ENCODE measurements at places on chromosomes 4 and X.
A peak's percentile ranks its signal among the peaks of the same experiment; 100 is the strongest.

DNA sequence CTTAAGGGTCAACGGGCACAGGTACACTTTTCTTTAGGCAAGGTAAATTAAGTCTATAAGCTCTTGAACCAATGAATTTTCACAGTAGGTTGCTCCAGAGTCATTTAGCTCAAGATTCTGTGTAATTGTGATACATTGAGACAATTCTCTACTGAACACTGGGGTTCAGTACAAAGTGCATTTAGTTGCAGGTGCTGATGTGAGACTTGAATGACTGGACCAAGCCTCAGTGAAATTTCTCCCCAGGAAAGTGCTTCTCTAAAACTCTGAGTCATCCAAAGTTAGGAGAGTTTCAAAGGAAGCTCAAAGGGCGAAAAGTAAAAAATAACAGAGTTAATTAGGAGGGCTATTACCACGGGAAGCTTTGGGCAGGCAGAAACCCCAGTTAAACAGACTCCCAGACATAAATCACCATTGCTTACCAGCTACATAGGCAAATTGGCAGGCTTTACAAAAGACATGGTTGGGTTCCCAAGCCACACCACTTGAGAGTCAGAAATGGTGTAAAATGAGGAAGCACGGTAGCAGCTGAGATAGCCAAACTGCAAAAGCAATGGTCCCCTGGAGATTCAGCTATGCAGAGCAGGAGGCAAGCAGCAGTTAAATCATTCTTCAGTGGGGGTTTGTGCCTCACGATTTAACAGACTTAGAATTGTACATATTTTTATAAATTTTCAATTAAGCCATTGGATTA, 202.6 kb downstream of the PCDH19 start:
- peak; percentile 38 for DNase-seq

- no peak for DNase-seq
Measured at GRCh38 chrX:150880808-150881165, 17.7 kb downstream of the CD99L2 start.

GRCh38 chr4:5750052-5750945, 39.3 kb downstream of the EVC start:
- DNase-seq = no peak

- DNase-seq = no peak
Measured at GRCh38 chr4:156638334-156638733, 333.3 kb downstream of the PDGFC start.

DNA sequence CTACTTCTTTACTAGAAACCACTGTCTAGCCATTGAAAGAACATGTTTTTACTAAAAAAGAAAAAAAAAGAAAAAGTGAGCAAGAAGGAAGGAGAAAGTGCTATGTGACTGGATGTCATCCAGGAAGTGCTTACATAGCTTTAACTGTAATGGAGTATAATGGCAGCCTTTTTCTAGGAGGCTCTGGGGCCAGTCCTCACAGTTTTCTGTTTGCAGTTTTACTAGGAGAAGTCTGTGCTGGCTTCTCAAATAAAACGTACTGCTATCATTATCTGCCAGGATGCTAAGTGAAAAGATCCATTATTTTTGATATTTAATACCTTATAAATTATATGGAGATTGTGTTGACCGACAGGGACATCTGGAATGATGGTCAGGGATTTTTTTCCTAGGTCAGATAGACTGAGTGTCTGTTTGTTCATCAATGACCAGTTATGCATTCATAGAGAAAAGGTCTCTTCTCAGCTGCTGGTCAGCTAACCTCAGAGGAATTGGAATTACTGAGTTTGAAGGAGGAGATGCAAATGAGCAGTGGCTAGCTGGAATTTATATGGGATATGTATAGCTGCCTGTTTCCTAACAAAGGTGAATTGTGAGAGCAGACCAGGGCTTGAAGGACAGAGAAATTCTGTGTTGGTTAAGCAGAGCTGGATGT, 21.7 kb downstream of the LPAR4 start:
- DNase-seq = no peak

DNA sequence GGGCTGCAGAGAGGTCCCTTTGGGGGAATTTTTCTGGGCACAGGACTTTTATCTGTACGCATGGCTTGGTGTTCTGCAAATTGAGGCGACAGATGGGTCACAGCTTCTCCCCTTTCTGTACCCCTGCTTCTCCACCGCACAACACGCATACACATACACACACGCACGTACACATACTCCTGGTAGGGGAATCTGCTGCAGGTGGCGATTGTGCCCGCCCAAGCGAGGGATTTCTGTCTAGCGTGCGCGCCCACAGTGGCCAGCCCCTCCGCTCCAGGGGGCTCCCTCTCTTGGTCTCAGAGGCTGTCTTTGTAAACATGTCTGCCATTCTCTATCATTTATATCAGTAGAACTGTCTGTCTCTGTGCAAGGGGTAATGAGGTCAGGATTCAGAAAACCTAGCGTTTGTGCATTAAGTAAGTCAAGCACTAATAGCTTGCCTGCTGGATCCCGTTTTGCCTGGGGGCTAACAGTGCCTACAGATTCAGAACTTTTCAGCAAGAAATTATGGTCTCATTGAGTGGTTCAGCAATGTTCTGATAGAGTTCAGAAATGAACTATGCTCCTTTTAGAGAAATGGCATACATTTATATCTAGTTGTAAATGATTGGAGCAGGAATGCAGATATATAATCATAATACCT, 2.2 kb downstream of the GRID2 start:
- peak; percentile 71 for DNase-seq

DNA sequence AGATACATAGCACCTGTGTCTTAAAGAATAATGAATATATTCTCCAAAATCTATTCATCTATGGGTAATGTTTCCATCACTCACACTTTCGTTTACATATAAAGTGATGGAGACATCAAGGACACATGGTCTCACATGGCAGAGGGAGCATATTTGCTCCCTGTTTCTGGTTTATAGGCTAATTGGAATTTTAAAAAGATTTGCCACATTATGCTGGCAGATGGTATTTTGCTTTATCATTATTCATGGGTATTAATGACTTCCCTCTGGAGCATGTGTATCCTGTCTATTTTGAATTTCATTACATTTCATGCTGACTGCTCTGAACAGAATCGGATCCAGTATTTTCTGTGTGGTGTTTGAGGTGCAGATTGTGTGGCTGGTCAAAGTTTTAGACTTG, 79.0 kb downstream of the PDGFRA start:
- DNase-seq = no peak

DNA sequence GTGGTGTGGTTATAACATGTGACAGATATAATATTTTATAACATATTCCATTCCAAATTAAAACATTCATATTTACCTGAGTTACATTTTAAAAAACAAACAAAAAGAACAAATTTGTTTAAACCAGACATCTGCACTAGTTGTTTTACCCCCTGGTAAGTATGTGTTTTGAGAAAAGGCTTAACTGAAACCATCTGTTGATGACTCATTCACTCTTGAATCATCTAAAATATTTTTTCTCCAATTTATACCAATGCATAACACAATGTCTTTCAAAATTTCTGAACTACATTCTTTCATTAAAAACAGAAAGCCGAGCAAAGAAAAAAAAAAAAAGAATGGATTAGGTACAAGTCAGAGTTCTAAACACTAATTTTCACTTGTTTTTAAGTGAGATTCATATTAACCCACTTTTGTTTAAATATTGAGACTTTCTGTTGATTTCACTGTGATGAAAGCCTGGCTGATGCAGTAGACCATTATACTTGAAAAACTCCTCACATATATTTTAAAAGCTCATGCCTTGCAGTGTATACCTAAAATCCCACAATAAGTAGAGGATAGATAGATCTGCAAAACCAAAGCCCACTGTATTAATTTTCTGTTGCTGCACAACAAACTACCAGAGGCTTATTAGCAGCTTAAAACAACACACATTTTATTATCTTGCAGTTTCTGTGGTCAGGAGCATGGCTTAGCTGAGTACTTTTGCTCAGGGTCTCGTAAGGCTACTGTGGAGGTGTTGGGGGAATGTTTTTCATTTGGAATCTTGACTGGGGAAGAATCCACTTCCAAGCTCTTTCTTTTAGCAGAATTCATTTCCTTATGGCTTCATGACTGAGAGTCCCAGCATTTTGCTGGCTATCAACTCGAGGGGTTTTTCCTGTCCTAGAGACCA, 221.5 kb downstream of the PCDH18 start:
- no peak for DNase-seq

DNA sequence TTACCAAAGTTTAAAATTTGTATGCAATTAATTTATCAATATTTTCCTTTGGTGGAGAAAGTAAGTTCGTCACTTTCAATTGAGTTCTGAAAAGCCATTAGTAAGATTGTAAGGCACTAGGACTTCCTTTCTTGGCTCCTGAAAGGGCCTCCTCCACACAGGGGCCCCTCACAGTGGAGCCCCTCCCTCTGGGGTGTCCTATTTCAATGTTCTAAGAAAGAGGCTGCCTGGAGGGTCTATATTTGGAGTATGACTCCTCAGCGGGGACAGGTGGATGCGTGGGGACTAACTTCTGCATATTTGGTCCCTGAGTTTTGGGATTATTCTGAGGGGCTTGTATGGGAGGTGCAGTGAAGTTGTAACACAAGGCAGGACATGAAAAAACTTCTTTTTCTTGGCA, 1.6 kb upstream of the ARMCX4 start:
- DNase-seq = peak; percentile 51

DNA sequence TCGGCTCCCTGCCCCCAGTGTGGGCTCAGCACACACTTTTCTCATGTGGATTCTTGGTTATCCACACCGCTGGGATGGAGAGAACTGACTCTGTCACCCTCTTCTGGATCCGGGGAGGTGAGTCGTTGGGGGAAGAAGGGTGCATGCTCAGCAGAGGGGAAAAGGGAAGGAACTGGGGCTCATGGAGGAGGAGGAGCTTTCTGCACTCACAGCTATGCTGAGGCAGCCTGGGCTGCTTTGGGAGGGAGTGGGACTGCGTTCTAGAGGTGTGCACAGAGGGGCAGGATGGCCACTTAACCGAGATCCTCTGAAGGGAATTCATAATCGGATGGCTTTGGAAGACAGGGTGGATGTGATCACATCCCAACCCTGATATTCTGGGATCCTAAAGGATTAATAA, 51.6 kb downstream of the RTL5 start:
- peak; percentile 26 for DNase-seq

DNA sequence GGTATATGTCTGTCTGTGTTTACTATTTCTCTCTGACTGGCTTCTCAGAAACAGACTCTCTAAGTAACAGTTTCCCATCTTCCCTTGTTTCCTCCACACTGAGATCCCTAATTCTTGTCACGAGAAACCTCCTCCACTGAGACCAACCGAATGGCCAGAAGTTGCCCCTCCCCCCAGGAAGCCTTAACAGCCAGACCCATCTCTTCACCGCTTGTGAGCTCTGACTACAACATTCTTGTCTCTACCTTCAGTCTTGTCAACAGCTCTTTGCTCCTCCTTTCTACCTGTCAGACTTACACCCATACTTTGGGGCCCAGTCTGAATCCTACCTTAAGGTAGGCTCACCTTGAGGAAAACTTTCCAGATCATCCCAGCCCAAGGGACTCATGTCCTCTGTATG, 90.8 kb downstream of the NHSL2 start:
- peak; percentile 74 for DNase-seq

DNA sequence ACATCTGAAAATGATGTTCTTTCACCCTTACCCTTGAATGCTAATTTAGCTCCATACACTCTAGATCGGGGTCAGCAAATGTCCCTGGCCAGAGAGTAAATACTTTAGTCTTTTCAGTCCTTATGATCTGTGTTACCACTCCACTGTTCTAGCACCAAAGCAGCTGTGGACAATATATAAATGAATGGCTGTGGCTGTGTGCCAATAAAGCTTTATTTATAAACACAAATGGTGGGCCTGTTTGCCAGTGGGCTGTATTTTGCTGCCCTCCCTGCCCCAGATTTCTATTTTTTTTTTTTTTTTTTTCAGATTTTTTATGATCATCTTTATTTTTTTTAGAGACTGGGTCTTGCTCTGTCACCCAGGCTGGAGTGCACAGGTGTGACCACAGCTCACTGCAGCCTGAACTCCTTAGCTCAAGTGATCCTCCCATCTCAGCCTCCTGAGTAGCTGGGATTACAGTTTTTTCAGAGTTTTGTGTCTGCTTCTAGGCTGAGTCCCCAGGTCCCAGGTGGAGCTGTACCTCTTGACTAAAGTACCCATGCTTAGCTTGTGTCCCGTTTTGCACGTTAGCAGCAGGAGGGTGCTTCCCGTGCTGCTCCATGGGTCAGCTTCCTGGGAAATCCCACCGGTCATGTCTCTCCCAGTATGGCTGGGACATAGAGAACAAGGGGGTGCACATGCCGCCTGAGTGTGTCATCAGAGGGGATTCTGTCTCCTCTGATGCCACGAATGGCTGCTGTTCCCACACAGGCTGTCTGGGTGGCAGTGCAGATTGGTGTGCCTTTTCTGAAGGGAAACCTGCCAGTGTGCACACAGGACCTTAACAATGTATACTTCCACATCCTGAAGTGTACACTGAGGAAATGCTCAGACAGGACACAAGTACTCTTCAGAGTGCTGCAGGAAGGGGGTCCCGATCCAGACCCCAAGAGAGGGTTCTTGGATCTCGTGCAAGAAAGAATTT, 16.0 kb upstream of the GRPEL1 start:
- no peak for DNase-seq

GRCh38 chr4:188127214-188127874, 11.9 kb upstream of the TRIML1 start:
- DNase-seq = no peak

DNA sequence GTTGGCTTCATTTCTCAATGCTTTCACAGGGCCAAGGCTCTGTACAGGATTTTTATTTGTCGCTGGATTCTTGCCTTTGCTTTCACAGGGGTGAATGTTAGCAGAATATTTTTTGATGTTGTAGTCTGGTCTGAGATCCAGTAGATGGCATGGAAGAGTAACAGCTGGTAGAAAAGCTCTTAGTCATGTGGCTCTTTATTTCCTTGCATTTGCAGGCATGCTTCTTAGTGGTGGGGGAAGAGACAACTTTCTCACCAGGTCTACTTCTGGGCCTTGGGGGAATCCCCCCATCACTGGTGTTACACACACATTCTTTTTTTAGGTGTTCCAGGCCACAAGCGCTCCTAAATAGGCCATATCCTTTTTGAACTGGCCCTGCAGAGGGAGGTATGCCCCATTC, 58.2 kb upstream of the DKK2 start:
- no peak for DNase-seq

Data from endodermal cell (in vitro differentiated cells).